ENCODE measurements at places on chromosomes 5 and 9. TPM values are rescaled to one million over a fixed set of nuclear protein-coding genes. Genes with fewer than 3 reads are reported as not detected.

DNA sequence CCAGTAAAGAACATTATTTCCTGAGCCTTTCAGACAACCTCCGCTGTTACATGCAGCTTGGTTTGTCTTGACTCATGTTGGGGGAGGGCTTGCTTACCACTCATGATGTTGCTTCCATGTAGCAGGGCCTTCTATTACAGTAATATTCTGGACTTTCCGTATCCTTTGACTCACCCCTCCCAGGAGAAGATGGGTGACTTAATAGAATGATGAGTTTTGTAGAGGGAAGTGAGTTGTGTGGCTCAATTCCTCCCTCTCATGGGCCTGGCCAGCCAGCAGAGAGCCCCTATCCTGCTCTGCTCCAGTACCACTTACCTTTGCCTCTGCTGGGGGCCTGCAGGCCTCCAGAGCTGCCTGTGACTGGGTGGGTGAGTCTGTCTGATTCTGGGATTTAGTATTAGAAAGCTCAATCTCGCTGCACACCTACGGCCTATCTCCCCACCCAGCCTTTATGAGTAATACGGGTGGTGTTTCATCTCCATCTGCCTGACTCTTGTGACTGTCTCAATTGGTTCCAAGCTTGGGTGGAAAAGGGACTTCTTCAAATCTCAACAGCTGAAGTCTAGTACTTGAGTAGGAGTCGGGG lies 52.6 kb upstream of the KLF9 start:
- DNase-seq = no peak

- no peak for DNase-seq
Observed at GRCh38 chr5:136020001-136020382, 8.8 kb upstream of the TGFBI start.

The CDC20B gene
- not detected for total RNA-seq

DNA sequence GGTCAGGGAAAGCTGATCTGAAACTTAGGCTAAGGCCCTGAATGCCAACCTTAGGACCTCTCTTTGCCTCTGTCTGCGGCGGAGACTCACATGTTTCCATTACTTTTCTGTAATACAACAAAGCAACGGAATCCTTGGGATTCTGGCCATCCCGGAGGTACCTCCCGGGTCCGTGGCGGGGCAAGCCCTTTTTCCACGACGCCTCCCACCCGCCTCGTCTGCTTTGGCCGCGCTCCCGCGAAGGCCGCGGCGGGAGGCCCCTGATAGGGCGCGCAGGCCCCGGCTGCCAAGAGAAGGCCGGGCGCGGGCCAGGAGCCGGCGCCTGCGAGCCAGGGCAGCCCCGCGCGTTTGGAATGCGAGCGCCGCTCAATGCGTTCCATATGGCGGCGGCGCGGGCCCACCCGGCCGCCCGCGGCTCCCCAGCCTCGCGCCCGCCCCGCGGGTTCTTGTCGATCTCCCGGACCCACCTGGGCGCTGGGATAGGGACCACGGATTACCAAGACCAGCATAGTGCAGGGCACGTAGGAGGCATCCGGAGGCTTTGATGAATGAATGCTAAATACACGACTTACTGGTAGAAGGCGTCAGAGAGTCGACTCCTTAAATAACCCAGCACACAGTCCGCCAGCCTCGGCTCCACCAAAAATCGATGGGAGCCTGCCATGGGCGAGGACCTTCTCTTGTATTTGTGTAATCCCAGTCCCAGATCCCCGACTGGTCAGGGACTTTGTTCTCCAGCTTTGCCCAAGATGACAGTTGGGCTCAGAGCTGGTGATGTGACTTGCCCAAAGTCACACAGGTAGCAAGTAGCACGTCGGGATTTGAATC lies 17.5 kb upstream of the PHF19 start:
- no peak for DNase-seq

GRCh38 chr5:107893642-107894041 lies 222.9 kb upstream of the EFNA5 start:
- DNase-seq = no peak

DNA sequence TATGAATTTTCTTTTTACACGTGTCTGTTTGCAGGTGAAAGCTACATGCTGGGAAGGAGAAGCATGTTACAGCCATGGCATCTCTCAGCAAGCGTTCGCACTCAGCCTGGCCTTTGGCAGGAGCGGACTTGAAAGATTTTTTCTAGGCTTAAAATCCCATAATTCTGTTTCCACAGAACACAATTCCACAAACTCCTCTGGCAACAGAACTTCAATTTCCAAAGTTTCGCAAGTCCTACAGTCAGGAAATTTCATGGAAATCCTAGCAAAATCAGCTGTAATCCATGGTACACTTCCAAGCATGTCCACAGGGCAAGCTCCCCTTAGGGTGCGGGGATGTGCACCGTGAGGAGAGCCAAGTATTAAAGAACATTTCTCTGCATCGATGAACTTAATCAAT lies 35.9 kb downstream of the SUB1 start:
- DNase-seq = no peak

The TPPP gene
- 0.25 TPM for total RNA-seq

DNA sequence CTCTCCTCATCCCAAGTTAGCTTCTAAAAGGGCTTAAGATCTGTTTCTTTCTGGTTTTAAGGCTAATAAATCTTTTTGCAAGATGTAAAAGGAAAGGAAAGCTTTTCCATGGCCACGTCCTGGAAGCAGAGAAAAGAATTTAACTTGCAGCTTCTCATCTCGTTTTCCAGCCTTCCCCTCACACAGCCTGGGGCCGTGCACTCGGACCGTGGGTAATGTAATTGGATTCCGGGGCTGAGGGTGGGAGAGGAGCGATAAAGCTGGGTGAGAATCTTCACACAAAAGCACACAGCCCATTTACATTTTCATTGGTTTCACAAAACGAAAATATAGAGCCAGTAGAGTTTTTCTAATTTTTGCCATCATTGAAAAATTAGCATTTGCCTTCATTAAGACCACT lies 91.2 kb downstream of the IRX2 start:
- DNase-seq = no peak

The MGAT4B gene
- total RNA-seq = 170 TPM

- DNase-seq = no peak
Observed at GRCh38 chr9:133374612-133375115, 1.2 kb downstream of the SURF4 start.

DNA sequence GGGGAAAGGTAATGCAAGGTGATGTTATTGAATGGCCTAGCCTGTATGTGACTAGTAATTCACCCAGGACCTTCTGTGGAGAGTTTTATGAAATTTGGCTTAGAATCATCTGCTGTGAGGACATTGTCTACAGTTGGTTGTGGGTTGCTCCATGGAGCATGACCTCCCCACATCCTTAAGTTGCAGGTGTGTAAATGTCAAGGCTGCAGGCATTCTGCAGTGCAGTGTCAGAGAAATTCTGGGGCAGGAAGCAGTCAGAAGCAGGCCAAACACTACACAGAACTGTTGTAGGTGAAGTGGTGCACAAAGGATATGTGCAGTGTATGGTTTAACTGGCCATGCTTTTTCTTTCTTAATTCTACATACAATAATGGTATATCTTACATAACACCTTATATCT lies 588.3 kb downstream of the EBF1 start:
- no peak for DNase-seq

- DNase-seq = no peak
Observed at GRCh38 chr5:5787373-5787772, 364.9 kb downstream of the ICE1 start.

The CER1 gene
- not detected for total RNA-seq

The TMEM171 gene
- total RNA-seq = not detected

The NR4A3 gene
- total RNA-seq = 0.47 TPM

GRCh38 chr5:72531496-72532190 lies 24.4 kb upstream of the ZNF366 start:
- DNase-seq = no peak

All from naive thymus-derived CD8-positive, alpha-beta T cell (primary cell).